Ammon's horn (tissue), 1 donor: ENCODE measurements at places on chromosomes 13 and 19.
A peak's percentile ranks its signal among the peaks of the same experiment; 100 is the strongest.

DNA sequence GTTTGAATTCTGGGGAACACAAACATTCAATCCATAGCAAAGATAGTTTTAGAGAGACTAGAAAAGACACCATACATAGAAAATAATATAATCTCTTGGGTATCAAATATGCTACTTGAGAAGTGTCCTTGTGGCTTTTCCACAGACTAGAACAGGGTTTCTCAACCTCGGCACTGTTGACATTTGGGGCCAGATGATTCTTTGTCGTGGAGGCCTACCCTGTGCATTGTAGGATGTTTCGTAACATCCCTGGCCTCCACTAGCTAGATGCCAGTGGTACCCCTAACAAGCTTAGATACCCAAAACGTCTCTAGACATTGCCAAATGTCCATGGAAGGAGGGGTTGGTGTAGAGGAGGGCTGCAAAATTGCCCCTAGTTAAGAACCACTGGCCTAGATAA lies 2.2 kb upstream of the ESD start:
- no peak for DNase-seq

DNA sequence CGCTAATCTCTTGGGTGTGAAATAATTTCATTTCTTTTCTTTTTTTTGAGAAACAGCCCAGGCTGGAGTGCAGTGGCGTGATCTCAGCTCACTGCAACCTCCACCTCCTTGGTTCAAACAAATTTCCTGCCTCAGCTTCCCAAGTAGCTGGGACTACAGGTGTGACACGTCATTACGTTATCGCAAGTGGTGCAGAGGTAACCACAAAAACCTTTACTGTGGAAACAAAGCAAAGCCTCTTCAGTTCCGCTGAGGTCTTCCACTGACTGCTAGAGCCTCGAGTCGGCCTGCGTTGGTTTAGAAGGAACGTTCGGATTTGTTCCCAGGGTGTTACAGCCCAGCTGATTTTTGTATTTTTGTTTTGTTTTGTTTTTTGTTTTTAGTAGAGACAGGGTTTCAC lies 2.0 kb upstream of the ZNF784 start:
- DNase-seq: no peak

GRCh38 chr13:40520916-40521315 lies 145.5 kb downstream of the FOXO1 start:
- no peak for DNase-seq

DNA sequence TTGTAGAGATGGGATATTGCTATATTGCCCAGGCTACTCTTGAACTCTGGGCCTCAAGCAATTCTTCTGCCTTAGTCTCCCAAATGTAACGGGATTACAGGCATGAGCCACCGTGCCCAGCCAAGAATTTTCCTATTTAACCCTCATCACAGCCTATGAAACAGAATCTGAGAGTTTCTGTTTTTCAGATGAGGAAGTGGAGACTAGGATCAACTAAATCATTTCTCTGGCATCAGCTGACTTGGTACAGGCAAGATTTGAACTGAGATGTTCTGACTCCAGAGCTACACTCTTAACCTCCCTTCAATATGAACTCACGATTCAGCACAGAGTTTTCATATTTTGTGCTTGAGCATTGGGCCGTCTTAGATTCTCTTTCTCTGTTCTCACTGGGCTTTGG lies 8.1 kb downstream of the ZNF460 start:
- no peak for DNase-seq

DNA sequence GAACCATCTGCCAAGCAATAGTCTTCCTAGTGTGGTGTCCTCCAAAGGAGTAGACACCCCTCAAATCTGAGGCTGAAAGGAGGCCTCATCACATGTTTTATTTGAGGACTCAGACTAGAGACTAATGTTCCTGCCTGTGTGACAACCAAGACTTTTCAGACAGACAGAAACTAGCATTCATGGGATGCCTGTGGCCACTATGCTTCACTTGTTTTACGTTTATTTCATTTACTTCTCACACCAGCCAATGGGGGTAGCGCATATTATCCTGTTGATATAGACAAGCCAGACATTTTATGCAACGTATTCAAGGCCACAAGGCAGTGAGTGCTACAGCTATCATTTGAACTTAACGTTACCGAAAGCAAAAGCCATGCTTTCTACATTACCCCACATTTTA lies 391.7 kb upstream of the HTR2A start:
- DNase-seq: no peak

GRCh38 chr13:104875038-104875754 lies 1660.3 kb downstream of the EFNB2 start:
- no peak for DNase-seq

DNA sequence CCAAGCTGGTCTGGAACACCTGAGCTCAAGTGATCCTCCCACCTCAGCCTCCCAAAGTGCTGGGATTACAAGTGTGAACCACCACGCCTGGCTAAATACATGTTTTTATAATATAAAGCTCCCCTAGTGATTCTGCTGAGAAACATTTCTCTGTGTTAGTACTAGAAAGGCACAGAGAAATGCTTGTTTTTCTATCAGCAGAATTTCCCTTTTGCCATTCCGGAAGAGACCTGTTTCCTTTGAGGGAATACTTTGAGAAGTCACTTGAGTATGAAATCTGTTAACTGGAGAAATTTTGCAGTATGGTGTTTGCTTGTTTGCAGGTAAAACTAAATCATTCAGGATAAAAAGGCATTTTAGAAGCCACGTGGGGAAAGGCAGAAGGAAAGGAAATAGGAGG lies 4.4 kb upstream of the NLRP12 start:
- no peak for DNase-seq

DNA sequence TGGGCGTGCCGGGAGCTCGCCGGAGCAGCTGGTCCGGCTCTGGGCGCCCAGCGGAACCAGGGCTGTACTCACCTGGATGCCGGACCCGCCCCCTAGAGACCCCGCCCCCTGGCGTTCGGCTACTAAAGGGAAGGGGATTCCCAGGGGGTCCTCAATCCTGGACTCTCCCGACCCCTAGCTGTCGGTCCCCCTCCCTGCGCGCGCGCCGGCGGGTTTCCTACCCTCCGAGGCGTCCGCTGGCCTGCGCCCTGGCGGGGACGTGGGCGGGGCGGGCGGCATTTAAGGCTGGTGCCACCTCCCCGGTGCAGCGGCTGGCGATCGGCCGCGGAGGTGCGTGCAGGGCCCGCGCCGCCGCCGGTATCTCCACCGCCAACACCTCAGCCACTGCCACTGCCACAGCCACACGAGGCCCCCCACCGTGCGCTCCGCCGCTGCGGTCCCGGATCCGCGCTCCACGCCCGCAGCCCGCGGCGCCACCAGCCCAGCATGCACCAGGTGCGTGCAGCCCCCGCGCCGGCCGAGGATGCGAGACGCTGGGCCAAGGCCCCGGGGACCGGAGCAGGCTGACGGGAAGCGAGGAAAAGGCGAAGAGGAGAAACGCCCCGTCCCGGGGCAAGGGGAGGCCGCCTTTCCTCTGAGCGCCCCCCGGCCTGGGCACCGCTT lies at the start of gene ATP12A:
ATP12A (plus strand) TSS at position 151 of the 663 bp plus-strand sequence; CDS start at position 487, 336 bp downstream.
- no peak for DNase-seq

DNA sequence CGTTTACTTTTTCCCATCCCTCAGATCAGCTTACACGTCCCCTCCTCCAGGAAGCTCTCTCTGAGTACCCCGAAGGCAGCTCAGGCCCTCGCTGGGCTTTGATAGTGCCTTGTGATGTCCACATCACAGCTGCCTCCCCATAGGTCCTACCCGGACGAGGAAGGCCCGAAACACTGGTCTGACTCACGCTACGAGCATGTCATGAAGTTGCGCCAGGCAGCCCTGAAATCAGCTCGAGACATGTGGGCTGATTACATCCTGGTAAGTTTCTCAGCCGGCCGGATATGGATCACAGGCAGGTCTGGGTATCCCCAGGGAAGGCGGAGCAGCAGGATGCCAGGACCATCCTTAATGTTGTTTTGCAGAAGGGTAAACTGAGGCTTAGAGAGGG lies 4.8 kb downstream of the COLGALT1 start:
- no peak for DNase-seq

- DNase-seq: no peak
Measured at GRCh38 chr13:102117175-102117831, 284.5 kb downstream of the FGF14 start.

DNA sequence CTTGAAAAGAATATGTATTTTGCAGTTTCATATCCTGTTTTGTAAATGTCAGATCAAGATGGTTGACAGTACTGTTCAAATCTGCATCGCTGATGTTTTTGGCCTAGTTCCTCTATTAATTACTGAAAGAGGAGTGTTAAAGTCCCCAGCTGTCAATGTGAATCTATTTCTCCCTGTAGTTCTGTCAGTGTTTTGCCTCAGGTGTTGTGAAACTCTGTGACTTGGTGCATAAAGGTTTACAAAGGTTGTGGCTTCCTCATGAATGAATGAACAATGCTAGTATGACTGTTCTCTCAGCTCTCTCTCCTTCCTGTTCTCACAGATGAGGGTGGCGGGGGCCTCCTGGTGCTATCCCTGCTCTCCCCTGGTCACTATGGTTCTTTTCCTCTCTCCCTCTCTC lies 142.4 kb downstream of the MYCBP2 start:
- DNase-seq: no peak

GRCh38 chr19:28184997-28185396 lies 1028.0 kb downstream of the UQCRFS1 start:
- no peak for DNase-seq

GRCh38 chr13:52652980-52653303 lies 306 bp downstream of the SUGT1 start:
- DNase-seq: no peak

GRCh38 chr13:83691966-83692365 lies 190.3 kb downstream of the SLITRK1 start:
- DNase-seq: no peak

DNA sequence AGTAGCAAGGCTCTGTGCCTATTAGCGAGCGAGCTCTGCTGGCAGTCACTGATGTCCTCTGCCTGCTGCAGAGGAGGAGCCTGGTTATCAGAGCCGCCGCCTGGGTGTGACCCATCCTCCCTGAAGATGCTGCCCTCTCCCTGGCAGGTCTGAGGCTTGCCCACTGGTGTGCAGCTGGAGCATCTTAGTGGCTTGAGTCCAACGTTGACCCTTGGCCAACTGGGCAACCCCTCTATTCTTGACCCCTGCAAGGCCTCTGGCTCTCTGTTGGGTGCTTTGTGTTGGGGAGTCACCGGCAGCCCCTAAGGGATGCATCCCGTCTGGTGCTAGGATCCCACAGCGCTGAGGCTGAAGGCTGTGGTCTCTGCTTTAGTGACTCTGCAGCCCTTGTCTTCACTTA lies 277.9 kb upstream of the SOX1 start:
- DNase-seq: peak; percentile 0

GRCh38 chr13:39780711-39781110 lies 125.2 kb downstream of the COG6 start:
- no peak for DNase-seq

GRCh38 chr13:113879017-113879416 lies 15.1 kb upstream of the GAS6 start:
- DNase-seq: peak; percentile 1

GRCh38 chr13:61728471-61728870 lies 312.8 kb upstream of the PCDH20 start:
- DNase-seq: peak; percentile 13

- DNase-seq: no peak
Measured at GRCh38 chr13:69288026-69288425, 819.6 kb upstream of the ATXN8OS start.

- no peak for DNase-seq
Measured at GRCh38 chr19:17975032-17975431, 8.1 kb downstream of the KCNN1 start.

- no peak for DNase-seq
Measured at GRCh38 chr13:85031771-85032170, 767.4 kb downstream of the SLITRK6 start.

GRCh38 chr19:7509625-7510024 lies 6.3 kb upstream of the ZNF358 start:
- no peak for DNase-seq

DNA sequence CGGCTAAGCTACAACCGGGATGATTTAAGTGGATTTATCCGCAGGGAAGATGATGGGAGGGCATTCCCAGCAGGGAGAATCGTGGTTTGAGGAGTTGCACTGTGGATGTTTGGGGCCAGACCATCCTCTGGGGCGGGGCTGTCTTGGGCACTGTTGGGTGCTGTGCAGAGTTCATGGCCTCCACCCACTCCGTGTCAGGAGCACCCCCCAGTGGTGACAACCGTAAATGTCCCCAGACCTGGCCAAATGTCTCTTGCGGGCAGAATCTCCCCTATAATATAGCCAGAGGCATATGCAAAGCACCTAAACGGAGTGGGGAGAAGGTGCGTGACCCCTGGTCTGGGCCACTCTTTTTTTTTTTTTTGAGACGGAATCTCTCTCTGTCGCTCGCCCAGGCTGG lies 40.2 kb downstream of the SMIM24 start:
- peak; percentile 20 for DNase-seq

DNA sequence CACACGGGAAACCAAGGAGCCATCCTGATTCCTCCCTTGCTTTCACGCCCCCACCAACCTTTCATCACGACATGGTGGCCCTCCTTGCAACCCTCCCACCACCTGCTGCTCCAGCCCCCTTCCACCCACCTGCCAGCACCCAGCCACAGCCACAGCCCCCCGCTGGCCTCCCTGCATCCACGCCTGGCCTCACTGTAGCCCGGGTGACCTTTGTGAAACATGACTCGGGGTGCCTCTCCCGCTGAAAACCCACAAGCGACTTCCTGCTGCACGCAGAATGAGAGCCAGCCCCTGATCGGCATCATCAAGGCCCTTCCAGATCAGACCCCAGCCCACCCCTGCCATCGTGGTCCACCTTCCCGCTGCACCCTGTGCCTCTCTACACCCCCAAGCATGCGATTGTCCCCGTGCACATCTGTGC lies 14.9 kb downstream of the POP4 start:
- no peak for DNase-seq

DNA sequence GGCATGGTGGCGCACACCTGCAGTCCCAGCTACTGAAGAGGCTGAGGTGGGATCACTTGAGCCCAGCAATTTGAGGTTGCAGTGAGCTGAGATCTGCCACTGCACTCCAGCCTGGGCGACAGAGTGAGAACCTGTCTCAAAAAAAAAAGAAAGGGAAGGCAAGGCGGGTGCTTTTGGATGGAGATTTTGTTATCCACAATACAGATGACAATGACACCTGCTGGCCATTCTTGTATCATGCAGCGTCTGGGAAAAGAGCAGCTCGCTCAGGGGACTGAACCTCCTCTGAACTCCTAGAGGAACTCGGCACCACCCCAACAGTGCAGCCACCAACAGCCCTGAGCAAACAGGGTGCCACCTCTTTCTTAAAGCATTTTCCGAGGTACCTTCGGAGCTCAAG lies 22.8 kb downstream of the HAUS8 start:
- peak; percentile 62 for DNase-seq

- peak; percentile 31 for DNase-seq
Measured at GRCh38 chr13:73000027-73000674, 58.7 kb upstream of the KLF5 start.

- DNase-seq: no peak
Measured at GRCh38 chr19:49565261-49565660, 15.1 kb downstream of the NOSIP start.

GRCh38 chr13:59901191-59901590 lies 262.5 kb downstream of the DIAPH3 start:
- DNase-seq: no peak
